M059J (cell line): ENCODE measurements at places on chromosomes 1 and 21. TPM values are rescaled to one million over a fixed set of nuclear protein-coding genes. Genes with fewer than 3 reads are reported as not detected.
A peak's percentile ranks its signal among the peaks of the same experiment; 100 is the strongest.

GRCh38 chr1:22297999-22298398 is 153.7 kb upstream of the ZBTB40 start:
- DNase-seq, result no peak

DNA sequence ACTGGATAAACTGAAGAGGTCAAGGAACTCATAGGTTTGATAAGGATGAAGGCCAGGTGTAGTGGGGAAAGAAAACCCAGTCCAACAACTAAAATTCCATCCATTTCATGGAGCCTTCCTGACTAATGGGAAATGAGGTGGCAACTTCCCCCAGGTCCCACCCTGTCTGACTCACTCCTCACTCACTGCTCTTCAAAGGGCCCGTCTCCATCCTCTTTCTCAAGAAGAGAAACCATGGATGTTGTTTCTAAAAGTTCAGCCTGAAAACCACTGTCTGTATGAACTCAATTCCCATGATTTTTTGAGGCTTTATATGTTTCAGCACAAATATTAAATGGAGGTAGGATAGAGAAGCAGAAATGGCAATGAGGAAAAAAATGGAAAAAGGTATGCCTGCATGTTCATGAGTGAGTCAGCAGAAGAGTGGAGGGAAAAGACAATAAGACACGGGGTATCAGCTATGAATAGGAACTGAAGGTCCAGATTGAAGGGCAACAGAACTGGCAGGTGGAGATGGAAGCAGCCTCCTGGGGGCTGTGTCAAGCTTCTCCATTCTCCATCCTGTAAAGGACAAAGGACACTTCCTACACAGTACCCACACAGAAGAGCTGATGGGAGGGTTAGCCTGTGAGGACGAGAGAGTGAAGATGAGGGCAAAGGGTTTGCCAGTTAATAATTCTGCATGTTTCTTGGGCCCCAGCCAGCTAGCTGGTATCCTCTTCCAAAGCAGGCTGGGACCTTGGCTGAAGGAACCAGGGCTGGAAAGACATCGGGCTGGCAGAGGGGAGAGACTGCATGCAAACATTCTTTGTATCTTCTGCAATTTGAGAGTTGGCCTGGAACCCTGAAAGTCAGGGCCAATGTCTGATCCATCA is 5.5 kb upstream of the ELOVL1 start:
- DNase-seq, result peak; percentile 86

DNA sequence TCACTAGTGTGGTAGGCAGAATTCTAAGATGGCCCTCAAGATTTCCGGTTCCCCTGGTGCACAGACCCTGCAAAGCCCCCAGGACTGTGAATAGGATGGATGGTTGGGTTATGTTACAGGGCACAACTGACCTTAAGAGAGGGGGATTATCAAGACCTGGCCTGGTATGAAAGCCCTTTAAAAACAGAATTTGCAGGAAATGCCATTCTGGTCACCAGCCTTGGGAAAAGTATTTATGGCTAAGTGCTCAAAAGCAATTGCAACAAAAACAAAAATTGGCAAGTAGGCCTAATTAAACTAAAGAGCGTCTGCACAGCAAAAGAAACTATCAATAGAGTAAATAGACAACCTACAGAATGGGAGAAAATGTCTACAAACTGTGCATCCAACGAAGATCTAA is 144.7 kb upstream of the EDN2 start:
- peak; percentile 70 for DNase-seq

DNA sequence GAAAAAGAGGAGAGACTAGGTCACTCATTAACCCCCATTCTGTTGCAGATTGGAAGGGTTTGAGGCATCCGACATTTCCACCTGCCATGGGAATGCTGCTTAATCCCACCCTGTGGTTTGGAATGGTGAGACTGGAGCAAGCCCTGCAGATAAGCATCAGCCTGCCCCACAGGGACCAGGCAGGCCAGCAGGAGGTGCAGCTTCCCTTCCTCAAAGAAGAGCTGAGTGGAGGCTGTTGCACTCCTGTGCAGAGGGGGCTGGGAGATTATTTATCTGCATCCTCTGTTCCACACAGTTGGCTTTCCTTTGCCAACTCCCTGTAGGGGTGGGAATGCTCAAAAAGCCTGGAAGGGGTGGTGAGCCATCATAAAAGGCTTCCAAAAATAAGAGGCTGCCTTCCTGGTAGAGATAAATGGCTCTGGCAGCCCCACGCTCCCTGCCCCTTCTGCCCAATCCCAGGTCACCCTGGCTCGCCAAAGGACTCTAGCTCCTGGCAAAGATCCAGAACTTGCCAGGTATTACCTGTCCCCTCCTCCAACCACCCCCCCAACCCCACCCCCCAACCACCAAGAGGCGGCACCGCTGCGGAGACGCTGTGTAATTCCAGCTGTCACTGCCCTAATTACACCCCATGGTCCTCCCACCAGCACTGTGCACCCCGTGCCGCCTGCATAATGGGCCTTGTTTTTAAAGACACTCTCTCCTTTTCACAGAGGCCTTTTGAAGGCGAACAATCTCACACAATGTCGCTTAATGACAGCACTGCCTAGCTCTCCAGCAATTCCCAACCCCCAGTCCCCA is 83.0 kb upstream of the ZC3H12A start:
- no peak for DNase-seq

DNA sequence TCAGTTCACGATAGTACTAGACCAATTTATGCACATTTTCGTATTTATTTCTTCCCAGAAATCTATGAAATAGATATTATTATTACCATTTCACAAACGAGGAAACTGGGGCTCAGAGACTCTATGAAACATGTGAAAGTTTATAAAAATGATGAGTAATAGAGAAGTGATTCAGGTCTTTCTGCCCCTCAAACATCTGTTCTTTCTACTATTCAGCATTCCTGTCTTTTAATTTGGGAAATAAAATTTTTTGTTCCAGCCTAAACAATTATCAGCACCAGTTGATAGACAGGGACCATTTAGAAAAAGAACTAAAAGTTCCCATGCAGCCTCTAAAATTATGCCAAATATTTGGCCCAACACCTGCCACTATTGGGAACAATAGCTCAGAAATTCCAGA is 585.1 kb downstream of the PTPRC start:
- DNase-seq, result no peak

GRCh38 chr1:47854552-47855144 is 142.5 kb downstream of the TRABD2B start:
- DNase-seq, result no peak

DNA sequence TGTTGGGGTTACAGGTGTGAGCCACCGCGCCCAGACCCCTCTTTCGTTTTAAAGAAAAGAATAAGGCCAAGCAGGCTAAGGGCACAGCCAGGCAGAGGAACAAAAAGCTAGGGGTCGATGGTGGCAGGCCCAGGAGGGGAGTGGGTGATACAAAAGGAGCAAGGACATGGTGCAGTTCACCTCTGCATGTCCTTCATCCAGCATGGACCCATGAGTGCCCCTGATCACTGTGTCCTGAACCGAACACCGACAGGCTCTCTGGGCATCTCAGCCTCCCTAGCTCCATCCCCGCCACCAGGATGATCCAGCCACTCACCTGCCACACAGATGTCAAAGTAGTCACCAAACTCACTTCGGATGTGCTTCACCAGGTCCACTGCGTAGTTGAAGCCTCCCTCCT is 5.9 kb downstream of the MTHFR start:
- DNase-seq, result no peak

DNA sequence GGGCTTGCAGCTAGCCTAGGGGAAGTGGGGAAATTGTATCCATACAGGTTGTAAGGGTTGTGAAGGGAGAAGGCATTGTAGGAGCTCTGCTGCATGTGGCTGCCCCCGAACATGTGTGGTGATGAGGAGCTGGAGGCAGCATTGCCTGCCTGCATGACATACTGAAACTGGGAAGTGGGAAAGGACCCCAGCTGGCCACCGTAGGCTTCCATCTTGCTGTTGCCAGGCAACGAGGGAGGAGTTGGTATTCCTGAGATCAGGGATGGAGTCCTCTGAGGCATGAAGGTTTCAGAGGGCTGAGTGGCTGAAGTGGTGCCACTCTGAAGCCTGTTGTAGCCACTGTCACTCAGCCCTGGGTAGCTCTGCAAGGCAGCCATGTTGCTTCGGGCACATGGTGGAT is 103.2 kb downstream of the TBX15 start:
- DNase-seq, result no peak

DNA sequence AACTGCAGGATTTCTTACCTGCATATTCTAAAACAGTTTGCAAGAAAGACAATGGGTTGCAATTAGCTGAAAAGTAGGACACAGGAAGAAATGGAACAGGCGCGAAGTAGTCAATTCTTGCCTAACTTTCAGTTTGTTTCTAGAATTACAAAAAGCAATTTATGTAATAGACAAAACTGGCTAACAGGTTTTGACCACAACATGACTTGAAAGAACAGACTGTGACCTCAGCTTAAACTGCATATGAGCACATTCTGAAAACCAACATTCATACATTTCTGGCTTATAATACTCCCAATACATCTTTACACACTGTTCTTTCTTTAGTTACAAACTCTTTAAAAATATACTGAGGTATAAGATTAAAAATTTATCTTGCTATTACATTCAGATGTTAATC is 405.9 kb upstream of the B3GALT2 start:
- DNase-seq, result no peak

GRCh38 chr1:70400335-70400734 is 10.7 kb upstream of the CTH start:
- DNase-seq, result no peak

MTARC1 gene
- 0.59 and 1.7 TPM in 2 replicates for total RNA-seq

EPS15 gene
- 28.0 and 46.1 TPM in 2 replicates for total RNA-seq

RIIAD1 gene
- total RNA-seq, result not detected in 2 replicates

HOOK1 gene
- total RNA-seq, result 0.07 TPM in 1 of 2 replicates, not detected in the other

LCE2A gene
- total RNA-seq, result not detected in 2 replicates

AADACL4 gene
- not detected in 2 replicates for total RNA-seq

AK4 gene
- total RNA-seq, result 36.2 and 49.0 TPM in 2 replicates

BOLA1 gene
- total RNA-seq, result 5.9 and 10.3 TPM in 2 replicates
